Neural progenitor cell (in vitro differentiated cells): ENCODE measurements at places on chromosomes 11 and 22. TPM values are rescaled to one million over a fixed set of nuclear protein-coding genes. Genes with fewer than 3 reads are reported as not detected.

- no peak for DNase-seq
Measured at GRCh38 chr22:49825944-49826602, 1.6 kb downstream of the BRD1 start.

Gene FIBIN
- total RNA-seq, result 0.09 TPM in 1 of 2 replicates, not detected in the other

Gene SYT12
- 0.50 and 0.67 TPM in 2 replicates for total RNA-seq

Gene SVIP
- 10.1 and 12.5 TPM in 2 replicates for total RNA-seq

Gene SPA17
- 53.3 and 67.2 TPM in 2 replicates for total RNA-seq
